ENCODE measurements at places on chromosomes 12 and 14.

GRCh38 chr14:103058164-103059055, 1.1 kb upstream of the CDC42BPB start:
- DNase-seq, result no peak

- DNase-seq, result no peak
Measured at GRCh38 chr12:12529783-12530421, 32.8 kb downstream of the DUSP16 start.

DNA sequence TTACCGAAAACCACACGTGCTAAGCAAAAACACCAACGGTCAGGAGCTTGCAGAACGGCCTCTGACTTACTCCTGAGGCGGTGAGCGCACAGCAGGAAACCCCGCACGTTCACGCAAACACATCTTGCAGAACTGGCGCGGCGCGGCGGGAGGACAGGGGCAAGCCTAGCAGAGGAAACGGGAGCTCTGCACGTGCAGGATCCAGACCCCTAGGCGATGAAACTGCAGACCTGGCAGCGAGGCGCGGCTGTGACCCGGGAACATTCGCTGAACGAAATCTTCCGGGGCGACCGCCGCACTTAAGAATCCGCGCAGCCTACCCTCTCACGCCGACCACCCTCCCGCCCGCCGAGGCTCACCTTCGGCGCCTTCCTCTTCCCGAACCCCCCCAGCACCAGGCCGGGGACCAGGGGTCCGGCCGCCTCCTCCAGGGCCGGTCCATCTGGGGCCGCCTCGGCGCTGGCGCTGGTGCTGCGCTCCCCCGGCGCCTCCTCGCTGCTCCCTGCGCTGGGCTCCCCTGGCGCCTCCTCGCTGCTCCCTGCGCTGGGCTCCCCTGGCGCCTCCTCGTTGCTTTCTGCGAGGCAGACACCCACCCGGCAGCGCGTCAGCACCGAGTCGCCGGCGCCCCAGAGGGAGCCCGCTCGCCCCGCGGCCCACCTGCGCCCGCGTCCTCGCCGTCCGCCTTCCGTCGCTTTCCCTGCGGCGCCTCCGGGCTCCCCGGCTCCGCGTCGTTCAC, 615 bp downstream of the DDX51 start:
- DNase-seq, result no peak

- no peak for DNase-seq
Measured at GRCh38 chr14:67942080-67942710, 122.6 kb downstream of the RAD51B start.

DNA sequence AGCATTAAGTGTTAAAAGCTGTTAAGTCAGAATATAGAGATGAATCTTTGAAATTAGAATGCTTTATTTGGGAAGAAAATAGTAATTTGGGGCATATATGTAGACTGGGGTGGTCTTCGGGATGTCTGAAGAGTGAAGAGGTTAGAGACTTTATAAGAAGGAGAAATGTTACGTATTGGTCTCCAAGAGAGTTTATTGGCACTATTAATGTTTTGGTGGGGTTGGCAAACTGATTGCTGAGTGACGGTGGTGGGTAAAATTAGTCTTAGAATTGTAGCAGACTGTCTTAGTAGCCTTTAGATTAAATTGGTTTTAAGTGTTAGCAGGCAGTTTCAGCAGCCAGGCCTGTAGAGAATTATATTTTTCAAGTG, 4.9 kb upstream of the ATP23 start:
- DNase-seq, result no peak

DNA sequence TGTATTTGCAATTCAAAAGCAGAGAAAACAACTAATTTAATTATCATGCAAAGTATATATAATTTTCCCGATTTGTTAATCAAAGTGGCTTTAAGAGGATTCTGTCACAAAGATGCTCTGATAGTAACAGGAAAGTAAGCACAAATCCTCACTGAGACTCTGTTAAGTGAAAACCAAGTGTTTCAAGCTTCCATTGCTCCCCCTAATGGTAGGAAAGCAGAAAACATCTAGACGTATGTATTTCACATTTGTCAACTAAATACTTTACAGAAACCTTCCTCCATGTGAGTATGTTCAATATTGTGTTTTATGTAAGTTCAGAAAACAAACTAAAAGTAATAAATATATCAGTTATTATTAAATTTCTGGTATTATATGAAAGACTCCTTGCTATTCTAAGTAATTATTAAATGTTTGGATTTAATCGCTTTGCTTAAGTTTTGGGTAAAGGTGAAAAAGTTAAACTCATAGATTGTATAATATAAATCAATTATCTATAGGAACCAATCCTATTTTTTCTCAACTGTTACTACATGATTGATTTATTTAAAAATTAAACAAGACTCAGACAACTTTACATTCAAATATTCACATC, 1.5 kb upstream of the NTS start:
- DNase-seq, result no peak

- DNase-seq, result peak; percentile 16
Measured at GRCh38 chr14:25231004-25231403, 181.1 kb upstream of the STXBP6 start.

- peak; percentile 69 for DNase-seq
Measured at GRCh38 chr12:31629756-31630732, 29.4 kb upstream of the ETFBKMT start.

Measured in right renal pelvis (tissue), 4 donors.